ENCODE measurements at places on chromosomes 16 and 17. TPM values are rescaled to one million over a fixed set of nuclear protein-coding genes. Genes with fewer than 3 reads are reported as not detected.
A peak's percentile ranks its signal among the peaks of the same experiment; 100 is the strongest.

Gene TSR1
- total RNA-seq: 18.8 TPM

Gene KRTAP4-3
- not detected for total RNA-seq

Gene C17orf107
- 2.2 TPM for total RNA-seq

Gene MYH13
- total RNA-seq: not detected

Gene ADAP2
- 31.5 TPM for total RNA-seq

Gene TNFRSF13B
- 0.27 TPM for total RNA-seq

DNA sequence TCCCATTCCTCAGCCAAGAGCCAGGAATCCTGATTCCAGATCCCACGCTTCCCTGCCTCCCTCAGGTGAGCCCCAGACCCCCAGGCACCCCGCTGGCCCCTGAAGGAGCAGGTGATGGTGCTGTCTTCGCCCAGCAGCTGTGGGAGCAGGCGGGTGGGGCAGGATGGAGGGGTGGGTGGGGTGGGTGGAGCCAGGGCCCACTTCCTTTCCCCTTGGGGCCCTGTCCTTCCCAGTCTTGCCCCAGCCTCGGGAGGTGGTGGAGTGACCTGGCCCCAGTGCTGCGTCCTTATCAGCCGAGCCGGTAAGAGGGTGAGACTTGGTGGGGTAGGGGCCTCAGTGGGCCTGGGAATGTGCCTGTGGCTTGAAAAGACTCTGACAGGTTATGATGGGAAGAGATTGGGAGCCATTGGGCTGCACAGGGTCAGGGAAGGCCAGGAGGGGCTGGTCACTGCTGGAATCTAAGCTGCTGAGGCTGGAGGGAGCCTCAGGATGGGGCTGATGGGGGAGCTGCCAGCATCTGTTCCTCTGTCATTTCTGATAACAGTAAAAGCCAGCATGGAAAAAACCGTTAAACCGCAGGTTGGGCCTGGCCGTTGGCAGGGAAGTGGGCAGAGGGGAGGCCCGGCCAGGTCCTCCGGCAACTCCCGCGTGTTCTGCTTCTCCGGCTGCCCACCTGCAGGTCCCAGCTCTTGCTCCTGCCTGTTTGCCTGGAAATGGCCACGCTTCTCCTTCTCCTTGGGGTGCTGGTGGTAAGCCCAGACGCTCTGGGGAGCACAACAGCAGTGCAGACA is at the start of gene SPN:
SPN (plus strand) TSS at position 232 of the 791 bp plus-strand sequence; CDS start at position 714, 482 bp downstream.
- H3K27ac ChIP-seq: peak within 1 kb of the TSS; percentile 72
- H3K4me1 ChIP-seq: peaks cover 16% of the 10 kb centered on the region
- no peaks in the 10 kb centered on the region for H3K27me3 ChIP-seq

GRCh38 chr17:44033861-44034408 is 19.2 kb upstream of the TMEM101 start:
- no peak overlapping the region for H3K27ac ChIP-seq
- no peaks in the 10 kb centered on the region for H3K27me3 ChIP-seq
- H3K4me1 ChIP-seq: no peaks in the 10 kb centered on the region
- no peak overlapping the region for H3K4me3 ChIP-seq
- peaks cover 64% of the 10 kb centered on the region for H3K36me3 ChIP-seq
- DNase-seq: no peak

- H3K27ac ChIP-seq: peak overlapping the region; percentile 54
- no peaks in the 10 kb centered on the region for H3K4me1 ChIP-seq
- peak; percentile 89 for DNase-seq
- no peaks in the 10 kb centered on the region for H3K27me3 ChIP-seq
- H3K36me3 ChIP-seq: no peaks in the 10 kb centered on the region
Observed at GRCh38 chr17:39144416-39144840, 7.0 kb downstream of the PLXDC1 start.

DNA sequence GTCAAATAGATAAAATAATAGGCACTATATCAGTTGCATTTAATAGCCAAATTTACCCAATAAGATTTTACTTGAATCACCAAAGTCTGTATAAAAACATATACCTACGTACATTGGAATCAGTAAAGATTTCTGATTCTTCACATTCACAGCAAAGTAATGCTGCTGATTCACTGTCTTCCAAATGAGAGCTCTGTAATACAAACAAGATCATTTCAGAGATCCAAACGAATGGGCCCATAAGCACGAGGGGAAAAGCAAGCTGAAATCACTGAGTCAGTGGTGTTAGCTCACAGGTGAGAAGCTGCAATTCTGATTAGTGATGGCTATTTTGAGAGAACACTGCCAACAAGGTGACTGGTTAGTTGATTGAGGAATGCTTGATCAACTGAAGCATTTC is 81.3 kb downstream of the SSH2 start:
- no peaks in the 10 kb centered on the region for H3K27me3 ChIP-seq
- no peaks in the 10 kb centered on the region for H3K36me3 ChIP-seq
- no peak for DNase-seq

- no peak overlapping the region for H3K27ac ChIP-seq
- peaks cover 35% of the 10 kb centered on the region for H3K4me1 ChIP-seq
- DNase-seq: no peak
- H3K36me3 ChIP-seq: peaks cover 99% of the 10 kb centered on the region
- H3K27me3 ChIP-seq: no peaks in the 10 kb centered on the region
Observed at GRCh38 chr17:65536573-65537342, 24.7 kb downstream of the AXIN2 start.

GRCh38 chr16:66478733-66479511 is 51.8 kb downstream of the BEAN1 start:
- peaks cover 20% of the 10 kb centered on the region for H3K4me1 ChIP-seq
- no peaks in the 10 kb centered on the region for H3K27me3 ChIP-seq
- DNase-seq: peak; percentile 85
- H3K27ac ChIP-seq: no peak overlapping the region
- no peaks in the 10 kb centered on the region for H3K36me3 ChIP-seq

DNA sequence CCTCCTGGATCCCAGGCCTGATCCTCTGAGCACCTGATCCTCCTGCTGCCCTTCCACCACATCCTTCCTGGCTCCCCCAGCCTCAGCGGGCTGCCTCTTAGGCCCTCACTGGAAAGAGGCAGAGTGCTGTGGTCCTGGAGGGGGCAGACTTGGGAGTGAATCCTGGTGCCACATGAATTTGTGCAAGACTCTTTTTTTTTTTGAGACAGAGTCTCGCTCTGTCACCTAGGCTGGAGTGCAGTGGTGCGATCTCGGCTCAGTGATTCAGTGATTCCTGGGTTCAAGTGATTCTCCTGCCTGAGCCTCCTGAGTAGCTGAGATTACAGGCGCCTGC is 3.1 kb downstream of the GHDC start:
- H3K4me1 ChIP-seq: peaks cover 25% of the 10 kb centered on the region
- no peaks in the 10 kb centered on the region for H3K36me3 ChIP-seq
- H3K27me3 ChIP-seq: no peaks in the 10 kb centered on the region
- no peak overlapping the region for H3K4me3 ChIP-seq
- no peak for DNase-seq

DNA sequence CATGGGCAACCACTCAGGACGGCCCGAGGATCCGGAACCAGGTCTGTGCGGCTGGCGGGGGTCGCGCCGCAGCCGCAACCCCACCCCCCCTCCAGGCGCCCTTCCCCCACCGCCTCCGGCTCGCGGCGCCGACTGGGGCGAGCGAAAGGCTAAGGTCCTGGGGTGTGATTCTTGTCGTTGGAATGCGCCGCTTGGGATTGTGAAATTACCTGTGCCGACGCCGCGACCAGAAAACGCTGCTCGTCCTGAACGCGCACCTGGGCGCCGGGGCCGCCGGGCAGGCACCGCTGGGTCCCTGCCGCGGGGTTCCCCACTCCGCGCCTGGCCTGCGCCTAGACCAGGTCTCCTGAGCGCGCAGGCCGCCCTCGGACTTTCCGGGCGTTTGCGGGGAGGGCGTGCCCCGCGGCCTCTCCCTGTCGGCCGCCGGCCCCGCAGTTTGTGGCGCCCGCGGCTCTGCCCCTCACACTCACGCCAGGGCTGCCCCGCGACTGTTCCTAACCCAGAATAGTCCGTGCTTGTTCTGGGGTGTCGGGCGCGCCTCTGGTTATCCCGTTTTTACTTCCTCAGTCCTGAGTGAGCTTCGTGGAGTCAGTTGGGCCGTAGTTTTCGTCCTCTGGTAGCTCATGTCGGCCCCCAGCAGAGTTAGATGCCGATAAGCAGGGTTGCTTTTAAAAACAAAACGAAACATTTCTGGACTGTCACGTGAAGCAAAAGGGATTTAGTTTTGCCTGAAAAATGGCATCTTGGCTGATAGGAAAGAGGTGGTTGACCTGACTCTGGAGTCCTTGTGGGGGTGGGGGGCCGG is 147.2 kb downstream of the SPECC1 start:
- H3K4me3 ChIP-seq: peak overlapping the region; percentile 71
- no peaks in the 10 kb centered on the region for H3K36me3 ChIP-seq
- H3K4me1 ChIP-seq: peaks cover 12% of the 10 kb centered on the region

DNA sequence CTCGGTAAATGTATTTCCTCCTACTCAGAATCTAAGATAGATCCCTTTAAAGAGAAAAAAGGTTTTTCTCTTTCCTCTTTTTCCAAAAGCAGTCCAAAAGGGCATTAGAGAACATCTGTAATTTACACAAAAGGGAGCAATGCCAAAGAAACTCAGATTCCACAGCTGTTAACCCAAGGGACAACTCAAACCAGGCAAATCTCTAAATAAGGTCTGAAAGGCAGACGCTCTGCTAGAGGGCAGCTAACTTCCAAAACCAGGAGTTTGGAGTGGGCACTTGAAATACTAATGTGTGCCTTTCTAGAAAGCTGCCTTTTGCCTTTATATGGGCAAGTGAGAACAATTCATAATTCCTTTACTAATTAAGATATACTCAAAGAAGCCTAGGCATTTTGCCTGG is 435.7 kb downstream of the ZFHX3 start:
- no peaks in the 10 kb centered on the region for H3K4me1 ChIP-seq
- no peak for DNase-seq
- H3K36me3 ChIP-seq: no peaks in the 10 kb centered on the region
